Activated CD4-positive, alpha-beta T cell treated with anti-CD3 and anti-CD28 coated beads, Interleukin-2, amount 50 U/mL, for 24 hours (primary cell): ENCODE measurements at places on chromosomes 6 and 20.

DNA sequence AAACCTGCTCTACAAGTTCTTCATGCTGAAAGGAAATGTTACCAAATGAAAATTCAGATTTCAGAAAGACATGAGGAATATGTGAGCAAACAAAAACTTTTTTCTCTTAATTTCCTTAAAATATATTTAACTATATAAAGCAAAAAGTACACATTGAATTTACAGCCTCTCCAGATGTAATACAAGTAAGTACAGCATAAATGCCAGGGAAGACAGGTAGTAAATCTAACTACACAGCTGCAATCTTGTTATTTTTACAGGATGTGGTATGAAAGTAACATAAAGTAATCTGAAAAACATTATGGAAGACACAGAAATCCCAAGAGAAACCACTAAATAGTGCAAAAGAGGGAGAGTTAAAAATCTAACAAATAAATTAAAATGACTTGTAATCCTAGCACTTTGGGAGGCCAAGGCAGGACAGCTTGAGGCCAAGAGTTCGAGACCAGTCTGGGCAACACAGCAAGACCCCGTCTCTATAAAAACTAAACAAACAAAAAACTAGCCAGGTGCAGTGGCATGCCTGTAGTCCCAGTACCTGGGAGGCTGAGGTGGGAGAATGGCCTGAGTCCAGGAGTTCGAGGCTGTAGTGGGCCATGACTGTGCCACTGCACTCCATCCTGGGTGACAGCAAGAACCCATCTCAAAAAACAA, 50.7 kb downstream of the FAM8A1 start:
- DNase-seq = no peak

GRCh38 chr6:165594584-165595333, 68.3 kb downstream of the PDE10A start:
- DNase-seq = no peak

GRCh38 chr6:85865420-85866369, 223.0 kb upstream of the SYNCRIP start:
- no peak for DNase-seq

GRCh38 chr6:104134876-104135275, 724.8 kb downstream of the HACE1 start:
- DNase-seq = no peak

DNA sequence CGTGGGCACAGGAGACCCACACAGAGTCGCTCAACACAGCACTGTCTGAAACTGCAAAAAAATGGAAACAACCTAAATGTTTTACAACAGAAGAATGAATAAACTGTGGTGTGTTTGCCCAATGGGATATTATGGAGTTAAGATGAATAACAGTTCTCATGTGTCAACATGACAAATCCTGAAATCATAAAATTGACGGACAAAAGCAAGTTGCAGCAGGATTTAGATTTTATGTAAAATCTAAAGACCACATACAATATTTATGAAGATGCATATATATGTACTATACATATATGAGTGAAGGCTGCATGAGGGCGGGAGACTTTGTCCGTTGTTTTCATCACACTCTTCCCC, 79.7 kb downstream of the GRM4 start:
- no peak for DNase-seq

DNA sequence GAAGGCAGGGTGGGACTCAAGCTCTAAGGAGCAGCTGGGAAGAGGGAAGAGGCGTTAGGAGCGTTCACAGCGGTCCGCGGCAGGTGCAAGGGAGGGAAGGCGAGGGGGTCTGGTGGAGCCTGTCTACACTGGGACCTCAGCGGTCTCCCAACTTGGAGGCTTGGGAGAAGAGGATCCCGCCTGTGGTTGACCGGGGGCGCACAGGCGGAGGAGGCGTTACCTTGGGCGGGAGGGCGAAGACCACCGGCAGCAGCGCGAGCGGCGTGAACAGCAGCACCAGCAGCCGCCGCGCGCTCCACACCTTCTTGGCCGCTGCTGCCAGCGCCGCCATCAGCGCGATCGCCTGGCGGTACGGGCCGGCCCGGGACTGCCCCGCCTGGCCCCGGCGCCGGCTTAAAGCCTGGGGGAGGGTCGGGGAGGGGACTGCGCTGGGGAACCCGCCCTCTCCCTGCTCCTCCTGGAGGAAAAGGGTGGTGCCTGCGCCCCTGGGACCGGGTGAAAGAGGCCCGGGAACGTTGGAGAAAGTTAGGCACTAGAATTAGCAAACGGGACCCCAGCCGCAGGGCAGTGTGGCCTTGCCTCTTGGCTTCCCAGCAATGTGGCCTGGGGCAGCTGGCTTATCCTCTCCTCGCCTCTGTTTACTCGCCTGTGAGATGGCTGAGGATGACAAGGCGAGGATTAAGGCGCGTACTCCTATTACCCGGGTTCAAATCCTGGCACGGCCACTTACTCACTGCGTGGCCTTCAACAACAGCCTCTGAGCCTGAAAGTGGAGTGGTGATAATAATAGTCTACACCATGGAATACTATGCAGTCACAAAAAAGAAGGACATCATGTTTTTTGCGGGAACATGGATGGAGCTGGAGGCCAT, at the start of gene SLC13A3:
SLC13A3 (minus strand) TSS at position 369 of the 872 bp plus-strand sequence; CDS start at position 331, 38 bp downstream.
- no peak for DNase-seq

- DNase-seq = no peak
These were observed 15.0 kb upstream of the MRAP2 start for GRCh38 chr6:84018453-84019061.

DNA sequence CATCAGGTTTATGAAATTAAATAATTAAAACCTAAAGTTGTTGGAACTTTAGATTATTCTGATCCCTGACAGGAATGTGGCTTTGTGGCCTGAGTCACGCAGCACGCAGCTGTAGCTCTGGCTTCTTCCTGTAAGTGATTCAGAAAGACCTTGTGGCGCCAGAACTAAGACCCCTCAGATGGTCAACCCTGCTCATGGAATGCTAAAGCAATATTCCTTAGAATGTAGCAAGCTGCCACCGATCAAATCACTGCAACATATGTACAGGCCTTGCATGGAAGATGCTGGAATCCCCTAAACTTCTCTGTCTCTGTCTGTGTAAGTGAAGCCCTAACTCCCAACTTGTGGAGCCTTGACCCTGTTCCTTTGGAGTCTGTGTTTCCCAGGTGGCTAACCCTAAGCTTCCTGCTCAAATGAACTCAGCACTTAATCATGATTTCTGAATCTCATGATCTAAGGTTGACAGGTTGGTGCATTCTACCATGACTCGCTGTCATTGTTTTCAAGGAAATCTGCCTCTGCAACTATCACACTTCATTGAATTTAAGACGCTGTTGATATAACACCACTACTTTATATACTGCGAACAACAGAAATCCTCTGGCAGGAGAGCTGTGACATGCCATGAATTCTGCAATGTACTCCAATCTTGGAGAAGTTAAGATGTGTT, 111.2 kb upstream of the CST7 start:
- DNase-seq = no peak

GRCh38 chr20:22404419-22405170, 179.8 kb downstream of the FOXA2 start:
- DNase-seq = no peak

GRCh38 chr6:3650076-3650958, 101.2 kb downstream of the PXDC1 start:
- DNase-seq = no peak

GRCh38 chr20:50189681-50190250, 864 bp upstream of the CEBPB start:
- DNase-seq = no peak

DNA sequence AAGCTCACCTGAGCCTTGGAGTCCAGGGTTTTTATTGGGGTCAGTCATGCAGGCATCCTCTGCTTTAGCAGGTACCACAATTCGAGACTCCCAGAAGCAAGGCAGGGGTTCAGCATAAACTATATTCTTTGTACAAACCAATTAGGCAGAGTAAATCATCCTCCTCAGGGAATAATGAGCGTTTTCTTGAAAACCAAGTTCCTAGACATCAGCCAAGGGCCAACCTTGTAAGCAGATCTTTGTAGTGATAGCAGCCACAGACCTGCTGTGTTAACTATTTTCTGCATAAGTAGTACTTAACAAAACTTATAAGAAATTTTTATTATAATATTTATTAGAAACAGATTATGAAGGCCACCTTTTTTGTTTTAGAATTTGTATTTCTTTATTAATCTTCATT, 74.7 kb downstream of the STXBP5 start:
- no peak for DNase-seq

- DNase-seq = no peak
These were observed 660.4 kb downstream of the CD109 start for GRCh38 chr6:74356391-74356790.

GRCh38 chr20:40957265-40957760, 71.3 kb upstream of the TOP1 start:
- no peak for DNase-seq
